Activated naive CD8-positive, alpha-beta T cell treated with anti-CD3 and anti-CD28 coated beads, Interleukin-2, amount 50 U/mL, for 24 hours (primary cell): ENCODE measurements at places on chromosomes 3 and 15.

DNA sequence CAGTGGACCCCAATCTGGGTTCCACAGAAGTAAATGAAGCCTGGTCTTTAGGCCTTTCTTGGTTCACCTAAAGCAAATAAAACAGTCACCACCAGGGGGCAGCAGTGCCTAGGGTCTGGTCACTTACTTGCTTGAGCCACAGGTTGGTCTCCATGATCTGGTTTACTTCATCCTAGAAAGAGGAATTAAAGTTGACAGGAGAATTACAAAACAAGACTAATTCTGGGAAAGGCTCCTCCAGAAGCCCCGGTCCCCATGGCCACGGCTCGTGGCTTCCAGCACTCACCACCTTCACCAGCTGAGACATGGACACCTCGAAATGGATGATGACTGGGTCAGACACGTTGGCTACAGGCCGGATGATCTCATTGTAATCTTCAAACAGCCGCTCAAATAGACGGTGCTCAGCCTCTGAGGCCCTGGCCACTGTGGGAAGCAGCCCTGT is 2.3 kb downstream of the CHRNA3 start:
- peak; percentile 90 for DNase-seq

- DNase-seq: no peak
These were observed 1.1 kb downstream of the MRPL47 start for GRCh38 chr3:179603321-179603720.

DNA sequence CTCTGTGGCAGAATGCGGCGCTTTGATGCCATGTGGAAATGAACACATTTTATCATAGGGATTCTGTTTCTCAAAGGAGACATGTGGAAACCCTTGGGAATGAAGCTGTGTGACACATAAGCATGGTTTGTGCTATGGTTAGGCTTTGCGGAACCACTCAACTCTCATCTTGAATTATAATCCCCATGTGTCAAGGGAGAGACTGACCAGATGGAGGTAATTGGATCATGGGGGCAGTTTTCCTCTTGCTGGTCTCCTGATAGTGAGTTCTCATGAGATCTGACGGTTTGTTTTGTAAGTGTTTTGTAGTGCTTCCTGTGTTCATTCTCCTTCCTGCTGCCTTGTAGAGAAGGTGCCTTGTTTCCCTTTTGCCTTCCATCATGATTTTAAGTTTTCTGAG is 1109.2 kb upstream of the ALCAM start:
- no peak for DNase-seq

GRCh38 chr3:46895761-46896160 is 18.2 kb downstream of the PTH1R start:
- no peak for DNase-seq

- no peak for DNase-seq
These were observed 184.0 kb upstream of the LYSMD4 start for GRCh38 chr15:99917252-99917651.

DNA sequence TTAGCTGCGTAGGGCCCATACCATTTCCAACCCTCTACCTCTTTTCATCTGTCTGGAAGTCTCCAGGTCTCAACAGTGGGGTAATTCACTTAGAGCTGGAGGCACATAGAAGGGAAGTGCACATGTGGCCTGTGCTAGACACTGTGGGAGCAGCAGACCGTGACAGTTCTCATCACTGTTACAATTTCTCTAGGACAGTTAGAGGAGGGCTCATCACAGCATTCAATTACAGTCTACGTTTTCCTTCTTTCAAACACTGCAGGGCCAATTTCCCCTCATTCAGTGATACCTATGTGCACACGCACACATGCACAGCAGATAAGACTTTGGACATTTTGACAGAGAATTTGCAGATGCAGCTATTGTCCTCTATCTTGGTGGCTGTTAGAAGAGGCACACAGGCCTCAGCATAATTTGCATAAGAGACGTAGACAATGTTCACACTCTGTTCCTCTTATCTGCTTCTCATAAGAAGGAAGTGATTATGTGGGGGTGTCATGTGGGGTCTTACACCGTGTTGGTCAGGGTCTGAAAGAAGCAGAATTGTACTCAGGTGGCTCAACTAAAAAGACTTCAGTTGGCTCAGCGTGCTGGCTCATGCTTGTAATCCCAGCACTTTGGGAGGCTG is 12.6 kb upstream of the HRG start:
- DNase-seq: no peak

DNA sequence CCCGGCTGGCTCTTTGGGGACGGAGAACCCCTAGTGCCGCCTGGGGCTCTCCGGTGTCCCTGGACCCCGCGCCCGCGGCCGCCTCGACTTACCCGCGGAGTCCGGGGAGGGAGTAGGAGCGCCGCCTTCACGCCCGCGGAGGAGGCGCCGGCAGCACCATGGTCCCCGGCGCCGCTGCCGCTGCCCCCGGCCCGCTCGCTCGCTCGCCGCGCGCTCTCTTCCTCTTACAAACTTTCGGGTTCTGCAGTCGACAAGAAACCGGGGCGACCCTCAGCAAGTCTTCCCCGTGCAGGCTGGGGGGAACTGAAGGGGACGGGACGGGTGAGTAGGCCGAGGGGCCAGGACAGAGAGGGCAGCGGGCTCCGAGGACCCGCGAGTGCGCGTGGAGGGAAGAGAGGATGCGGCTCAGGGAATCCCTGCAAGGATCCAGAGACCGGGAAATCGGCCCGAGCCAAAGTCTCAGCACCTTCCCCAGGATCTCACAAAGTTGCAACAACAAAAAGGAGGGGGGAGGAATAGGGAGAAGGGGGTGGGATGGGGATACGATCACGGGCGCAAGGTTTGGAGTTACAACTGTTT is 2.0 kb downstream of the FOXP1 start:
- DNase-seq: peak; percentile 32

DNA sequence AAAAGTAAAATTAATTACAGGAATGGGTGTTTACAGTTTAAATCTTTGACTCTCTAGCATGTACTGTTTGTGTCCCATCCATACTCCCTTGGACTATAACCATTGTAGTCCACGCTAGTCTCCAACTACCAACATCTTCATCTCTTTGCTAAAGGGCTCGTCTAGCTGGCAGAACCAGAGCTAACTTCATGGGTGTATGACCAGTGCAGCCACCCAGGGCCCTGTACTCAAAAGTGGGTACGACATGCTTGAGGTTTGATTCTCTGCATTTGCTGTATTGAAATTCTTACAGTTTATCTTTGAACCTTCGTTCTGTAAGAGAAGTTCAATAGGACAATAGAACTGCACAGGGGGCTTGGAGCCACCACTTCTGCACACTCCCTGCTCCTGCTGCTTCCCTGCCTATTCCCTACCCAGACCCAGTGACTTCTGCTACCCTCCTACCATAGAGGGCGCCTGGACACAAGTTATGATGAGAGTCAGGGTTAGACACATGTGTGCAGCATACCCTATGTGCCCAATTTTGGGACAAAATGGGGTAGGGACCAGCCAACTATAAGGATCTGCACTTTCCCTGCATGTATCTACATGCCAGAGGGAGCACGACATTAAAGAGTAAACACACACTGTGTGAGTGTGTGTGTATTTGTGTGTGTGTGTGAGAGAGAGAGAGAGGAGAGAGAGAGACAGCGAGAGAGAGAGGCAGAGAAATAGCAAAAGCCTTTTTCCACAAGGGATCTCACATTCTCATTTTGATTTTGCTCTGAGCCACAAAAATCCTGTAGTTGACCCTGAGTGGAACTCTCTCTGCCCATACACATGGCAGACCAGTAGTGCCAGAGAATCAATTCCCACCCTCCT is 59.0 kb upstream of the NECTIN3 start:
- DNase-seq: no peak

GRCh38 chr3:126538966-126539365 is 15.0 kb downstream of the CHST13 start:
- DNase-seq: no peak

DNA sequence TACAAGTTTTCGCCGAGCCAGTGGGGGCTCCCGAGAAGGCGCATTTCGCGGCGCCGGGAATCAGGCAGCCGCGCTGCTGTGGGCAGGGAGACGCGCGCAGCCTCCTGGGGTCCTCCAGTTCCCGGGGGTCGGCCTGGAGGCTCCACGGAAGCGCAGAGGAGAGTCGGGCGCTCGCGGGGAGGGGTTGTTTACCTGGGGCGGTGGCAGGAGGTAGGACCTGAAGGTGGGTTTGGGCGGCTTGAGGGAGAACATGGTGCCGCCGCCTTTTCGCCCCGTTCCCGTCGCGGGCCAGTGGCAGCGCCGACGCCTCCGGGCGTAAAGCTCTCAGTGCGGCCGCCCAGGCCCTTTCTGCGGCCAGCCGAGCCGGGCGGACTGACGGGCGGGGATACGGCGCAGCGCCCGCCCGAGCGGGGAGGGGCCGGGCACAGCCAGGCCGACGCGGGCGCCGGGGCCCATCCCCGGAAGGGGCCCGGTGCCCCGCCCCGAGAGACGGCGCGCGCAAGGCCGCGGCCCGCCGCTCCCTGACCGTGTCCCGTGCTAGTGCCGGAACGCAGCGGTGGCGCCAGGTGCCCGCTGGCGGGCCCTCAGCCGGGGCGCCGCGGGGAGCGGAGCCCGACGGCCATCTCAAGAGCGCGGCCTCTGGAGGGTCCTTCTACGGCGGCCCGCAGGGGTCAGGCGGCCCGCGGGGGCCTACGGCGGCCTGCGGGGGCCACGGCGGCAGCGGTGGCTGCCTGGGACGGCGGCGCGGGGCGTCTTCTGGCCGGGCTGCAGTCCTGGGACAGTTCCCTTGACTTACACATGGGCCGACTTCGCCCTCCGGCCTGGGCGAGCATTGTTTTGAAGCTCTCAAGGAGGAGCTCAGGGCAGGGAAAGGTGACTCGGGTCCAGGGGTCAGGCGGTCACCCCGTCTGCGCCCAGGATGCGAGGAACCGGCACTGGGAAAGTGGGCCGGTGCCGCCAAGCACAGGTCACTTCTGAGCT is at the start of gene MTMR10:
MTMR10 (minus strand) TSS at position 374 of the 981 bp plus-strand sequence; CDS start at position 252, 122 bp downstream.
- peak; percentile 74 for DNase-seq

GRCh38 chr15:26970712-26971210 is at the start of gene GABRG3:
TSS of gene GABRG3 (plus strand) at chr15:26971181.
- DNase-seq: no peak

DNA sequence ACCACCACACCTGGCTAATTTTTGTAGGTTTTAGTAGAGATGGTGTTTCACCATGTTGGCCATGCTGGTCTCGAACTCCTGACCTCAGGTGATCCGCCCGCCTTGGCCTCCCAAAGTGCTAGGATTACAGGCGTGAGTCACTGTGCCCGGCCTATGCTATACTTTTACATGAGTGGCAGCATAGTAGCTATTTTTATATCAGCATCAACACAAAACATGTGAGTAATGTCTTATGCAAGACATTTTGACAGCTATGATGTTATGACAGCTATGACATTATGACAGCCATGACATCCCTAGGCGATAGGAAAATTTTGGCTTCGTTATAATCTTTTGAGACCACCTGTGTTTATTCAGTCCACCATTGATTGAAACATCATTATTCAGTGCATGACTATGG is 4.1 kb upstream of the NAALADL2 start:
- DNase-seq: no peak

GRCh38 chr3:50583897-50584296 is 14.6 kb downstream of the HEMK1 start:
- no peak for DNase-seq
